ENCODE measurements at places on chromosomes 7 and 10. TPM values are rescaled to one million over a fixed set of nuclear protein-coding genes. Genes with fewer than 3 reads are reported as not detected.

- no peak for DNase-seq
- H3K4me1 ChIP-seq, result no peaks in the 10 kb centered on the region
- peak overlapping the region; percentile 22 for H3K27ac ChIP-seq
- no peaks in the 10 kb centered on the region for H3K36me3 ChIP-seq
- no peak overlapping the region for H3K4me3 ChIP-seq
Measured at GRCh38 chr7:74002474-74003017, 25.4 kb upstream of the ELN start.

GRCh38 chr10:121282264-121282663 is 316.0 kb downstream of the FGFR2 start:
- H3K27ac ChIP-seq, result no peak overlapping the region
- no peak for DNase-seq
- peaks cover 2% of the 10 kb centered on the region for H3K4me1 ChIP-seq
- H3K27me3 ChIP-seq, result no peaks in the 10 kb centered on the region

GRCh38 chr10:3090914-3091787 is 23.8 kb downstream of the PFKP start:
- H3K27me3 ChIP-seq, result no peaks in the 10 kb centered on the region
- no peaks in the 10 kb centered on the region for H3K36me3 ChIP-seq
- peak; percentile 85 for DNase-seq
- H3K4me3 ChIP-seq, result no peak overlapping the region
- H3K27ac ChIP-seq, result peak overlapping the region; percentile 21

GRCh38 chr7:151905766-151906165 is 28.9 kb upstream of the PRKAG2 start:
- no peak overlapping the region for H3K27ac ChIP-seq
- no peaks in the 10 kb centered on the region for H3K27me3 ChIP-seq
- DNase-seq, result peak; percentile 63
- no peaks in the 10 kb centered on the region for H3K36me3 ChIP-seq

The GLI3 gene
- 11.1 TPM for total RNA-seq
